ENCODE measurements at places on chromosomes 6 and 20. TPM values are rescaled to one million over a fixed set of nuclear protein-coding genes. Genes with fewer than 3 reads are reported as not detected.

GRCh38 chr20:15154070-15154469, 816.7 kb upstream of the FLRT3 start:
- DNase-seq: no peak

DNA sequence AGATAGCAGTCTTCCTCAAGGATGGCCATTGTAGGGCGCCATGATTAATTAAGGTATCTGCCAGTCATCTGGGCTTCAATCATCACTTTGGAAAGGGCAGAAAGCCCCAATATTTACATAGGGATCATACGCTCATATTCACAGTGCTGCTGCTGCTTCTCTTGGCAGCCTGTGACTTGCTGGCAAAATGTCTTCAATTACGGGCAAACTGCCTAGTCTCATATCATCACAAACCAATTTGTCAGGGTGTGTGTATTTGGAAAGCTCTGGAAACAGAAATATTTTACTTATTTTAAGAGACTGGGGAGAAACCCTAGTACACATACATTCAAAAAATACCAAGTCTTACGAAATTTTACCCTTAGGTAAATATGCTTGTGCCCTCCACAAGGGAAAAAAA, 77.6 kb downstream of the SAMD5 start:
- peak; percentile 88 for DNase-seq

GRCh38 chr6:158070513-158070912, 88.8 kb downstream of the SYNJ2 start:
- no peak for DNase-seq

EYA4 gene
- 28.8 TPM for total RNA-seq

- no peak for DNase-seq
These were observed 169.2 kb upstream of the MANEA start for GRCh38 chr6:95408111-95408510.

GRCh38 chr20:62583424-62583920, 58.8 kb upstream of the SLCO4A1 start:
- DNase-seq: peak; percentile 60

DNA sequence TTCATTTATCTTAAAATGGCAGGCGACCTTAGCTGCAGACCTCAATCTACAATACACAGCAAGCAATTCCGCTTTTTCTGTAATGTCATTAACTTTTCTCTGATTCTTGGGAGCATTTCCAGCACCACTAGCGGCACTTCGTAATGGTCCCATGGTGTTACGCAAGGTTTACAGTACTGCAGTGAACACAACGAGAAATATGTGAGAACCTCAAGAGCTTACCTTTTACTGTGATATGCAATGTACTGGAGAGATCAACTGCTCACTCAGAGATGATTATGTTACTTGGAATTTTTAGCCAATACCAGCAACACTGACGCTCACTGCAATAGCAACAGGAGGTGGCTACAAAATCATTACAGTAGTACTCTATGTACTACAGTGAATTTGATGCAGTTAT, 2.8 kb upstream of the CEP43 start:
- DNase-seq: no peak

- DNase-seq: peak; percentile 36
These were observed 112.8 kb upstream of the INSM1 start for GRCh38 chr20:20255099-20255498.

EPM2A gene
- total RNA-seq: 18.0 TPM

LRRC73 gene
- total RNA-seq: 0.22 TPM

DNA sequence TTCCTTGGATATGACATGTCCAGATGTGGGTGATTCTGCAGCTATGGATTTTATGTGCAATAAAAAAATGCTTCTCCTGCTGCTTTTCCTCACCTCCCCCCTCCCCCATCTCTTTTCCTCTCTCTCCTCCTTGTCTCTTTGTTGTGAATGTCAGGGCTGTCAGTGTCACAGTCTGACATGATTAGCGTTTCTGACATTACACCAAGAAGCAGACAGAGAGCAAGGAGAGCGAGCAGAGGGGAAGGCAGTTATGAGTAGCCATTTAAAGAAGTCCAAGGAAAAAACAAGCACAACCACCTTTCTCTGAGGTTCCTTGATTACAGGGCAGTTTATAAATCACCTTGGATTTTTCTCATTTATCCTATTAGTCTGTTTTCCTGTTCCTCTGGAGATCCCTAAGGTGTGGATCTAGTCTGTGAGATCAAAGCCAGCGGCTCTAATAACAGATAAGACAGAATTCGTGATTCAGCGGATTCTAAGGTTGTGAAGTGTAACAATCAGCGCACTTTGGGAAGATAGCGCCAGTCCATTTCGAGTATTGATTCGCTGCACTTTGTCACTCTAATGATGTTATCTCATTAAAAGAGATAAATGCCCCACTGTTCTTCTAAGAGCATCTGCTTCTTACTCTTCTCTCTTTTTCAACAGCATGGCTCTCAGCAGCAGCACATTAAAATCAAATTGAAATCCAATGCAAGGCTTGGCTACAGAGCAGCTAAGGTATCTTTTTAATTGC, 101.4 kb downstream of the BACH2 start:
- no peak for DNase-seq

LHFPL5 gene
- not detected for total RNA-seq

GRCh38 chr20:48523191-48523995, 304.4 kb downstream of the PREX1 start:
- DNase-seq: peak; percentile 90

GPR63 gene
- 2.6 TPM for total RNA-seq

SLC17A1 gene
- total RNA-seq: not detected

- peak; percentile 57 for DNase-seq
These were observed 189.3 kb downstream of the ERMARD start for GRCh38 chr6:169940481-169941271.

Measured in muscle of leg (tissue), 16 donors.